ENCODE measurements at places on chromosomes 5 and 9.
A peak's percentile ranks its signal among the peaks of the same experiment; 100 is the strongest.

GRCh38 chr9:94719878-94720277 is 6.6 kb upstream of the AOPEP start:
- H3K36me3 ChIP-seq, result no peaks in the 10 kb centered on the region
- no peak for DNase-seq
- no peaks in the 10 kb centered on the region for H3K27me3 ChIP-seq
- no peaks in the 10 kb centered on the region for H3K4me1 ChIP-seq
- H3K4me3 ChIP-seq, result no peak overlapping the region

GRCh38 chr5:176789873-176790615 is 20.3 kb upstream of the UNC5A start:
- H3K4me3 ChIP-seq, result no peak overlapping the region
- no peaks in the 10 kb centered on the region for H3K36me3 ChIP-seq
- no peaks in the 10 kb centered on the region for H3K4me1 ChIP-seq
- DNase-seq, result no peak

GRCh38 chr5:68122439-68123328 is 92.9 kb upstream of the PIK3R1 start:
- H3K27me3 ChIP-seq, result no peaks in the 10 kb centered on the region
- no peaks in the 10 kb centered on the region for H3K4me1 ChIP-seq
- H3K4me3 ChIP-seq, result no peak overlapping the region
- H3K36me3 ChIP-seq, result no peaks in the 10 kb centered on the region
- H3K27ac ChIP-seq, result no peak overlapping the region

- no peaks in the 10 kb centered on the region for H3K36me3 ChIP-seq
- H3K27me3 ChIP-seq, result no peaks in the 10 kb centered on the region
- no peak for DNase-seq
- no peak overlapping the region for H3K27ac ChIP-seq
Measured at GRCh38 chr9:14936491-14936890, 26.3 kb upstream of the FREM1 start.

- DNase-seq, result no peak
- no peaks in the 10 kb centered on the region for H3K4me1 ChIP-seq
- no peak overlapping the region for H3K4me3 ChIP-seq
- no peaks in the 10 kb centered on the region for H3K27me3 ChIP-seq
- no peak overlapping the region for H3K27ac ChIP-seq
- H3K36me3 ChIP-seq, result no peaks in the 10 kb centered on the region
Measured at GRCh38 chr5:58970766-58971165, 387.9 kb downstream of the RAB3C start.

DNA sequence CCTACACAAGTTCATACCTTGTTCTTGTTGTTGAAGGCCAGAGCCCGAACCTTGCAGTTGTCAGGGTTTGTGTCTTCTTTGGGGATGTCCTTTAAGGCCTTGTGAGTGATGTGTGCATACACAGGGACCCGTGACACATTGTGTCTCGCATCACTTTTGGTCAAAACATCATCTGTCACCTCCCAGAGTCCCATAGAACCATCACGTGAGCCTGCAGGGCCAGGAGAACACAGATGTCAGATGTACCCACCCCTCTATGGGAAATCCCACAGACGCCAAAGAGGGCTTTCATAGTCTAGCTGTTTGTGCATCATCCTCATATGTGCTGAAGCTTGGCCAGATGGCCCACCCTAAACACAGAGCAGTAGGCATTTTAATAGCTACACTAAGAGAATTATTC is 28.2 kb downstream of the DCAF12 start:
- H3K4me1 ChIP-seq, result peaks cover 3% of the 10 kb centered on the region
- DNase-seq, result no peak
- H3K4me3 ChIP-seq, result no peak overlapping the region
- no peaks in the 10 kb centered on the region for H3K27me3 ChIP-seq
- no peaks in the 10 kb centered on the region for H3K36me3 ChIP-seq

GRCh38 chr5:83564069-83564749 is 92.7 kb downstream of the VCAN start:
- no peaks in the 10 kb centered on the region for H3K27me3 ChIP-seq
- no peak for DNase-seq
- H3K4me3 ChIP-seq, result no peak overlapping the region
- peaks cover 12% of the 10 kb centered on the region for H3K4me1 ChIP-seq
- no peak overlapping the region for H3K27ac ChIP-seq
- no peaks in the 10 kb centered on the region for H3K36me3 ChIP-seq

- H3K27me3 ChIP-seq, result no peaks in the 10 kb centered on the region
- peaks cover 9% of the 10 kb centered on the region for H3K4me1 ChIP-seq
- no peak overlapping the region for H3K4me3 ChIP-seq
- H3K36me3 ChIP-seq, result no peaks in the 10 kb centered on the region
Measured at GRCh38 chr5:135391869-135392255, 7.2 kb downstream of the MACROH2A1 start.

DNA sequence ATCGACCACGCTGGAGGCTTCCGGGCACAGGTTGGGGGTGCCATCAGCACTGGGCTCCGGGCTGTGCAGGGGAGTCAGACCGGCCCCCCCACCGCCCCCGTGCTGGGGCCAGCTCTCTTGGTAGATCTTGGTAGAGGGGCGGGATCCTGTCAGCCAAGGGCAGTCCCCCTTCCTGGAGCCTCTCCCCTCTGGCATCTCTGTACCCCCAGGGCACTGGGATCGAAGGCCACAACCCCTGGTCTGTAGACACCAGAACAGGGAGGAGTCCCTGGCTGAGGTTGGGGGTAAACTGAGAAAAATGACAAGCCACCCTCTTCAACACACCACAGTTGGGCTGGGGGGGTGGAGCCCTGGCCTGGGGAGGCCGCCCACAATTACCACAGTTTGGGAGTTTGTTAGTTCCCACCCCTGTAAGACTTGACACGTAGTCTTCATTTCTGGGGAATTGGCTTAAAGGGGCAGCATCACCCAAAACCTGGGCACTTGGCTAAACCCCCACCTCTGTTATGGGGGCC is 882 bp downstream of the CERCAM start:
- H3K27me3 ChIP-seq, result no peaks in the 10 kb centered on the region
- no peaks in the 10 kb centered on the region for H3K36me3 ChIP-seq
- no peak for DNase-seq
- peaks cover 6% of the 10 kb centered on the region for H3K4me1 ChIP-seq

- H3K4me3 ChIP-seq, result no peak overlapping the region
- H3K4me1 ChIP-seq, result no peaks in the 10 kb centered on the region
- no peak overlapping the region for H3K27ac ChIP-seq
- no peaks in the 10 kb centered on the region for H3K36me3 ChIP-seq
Measured at GRCh38 chr9:18989865-18990264, 43.1 kb downstream of the SAXO1 start.

DNA sequence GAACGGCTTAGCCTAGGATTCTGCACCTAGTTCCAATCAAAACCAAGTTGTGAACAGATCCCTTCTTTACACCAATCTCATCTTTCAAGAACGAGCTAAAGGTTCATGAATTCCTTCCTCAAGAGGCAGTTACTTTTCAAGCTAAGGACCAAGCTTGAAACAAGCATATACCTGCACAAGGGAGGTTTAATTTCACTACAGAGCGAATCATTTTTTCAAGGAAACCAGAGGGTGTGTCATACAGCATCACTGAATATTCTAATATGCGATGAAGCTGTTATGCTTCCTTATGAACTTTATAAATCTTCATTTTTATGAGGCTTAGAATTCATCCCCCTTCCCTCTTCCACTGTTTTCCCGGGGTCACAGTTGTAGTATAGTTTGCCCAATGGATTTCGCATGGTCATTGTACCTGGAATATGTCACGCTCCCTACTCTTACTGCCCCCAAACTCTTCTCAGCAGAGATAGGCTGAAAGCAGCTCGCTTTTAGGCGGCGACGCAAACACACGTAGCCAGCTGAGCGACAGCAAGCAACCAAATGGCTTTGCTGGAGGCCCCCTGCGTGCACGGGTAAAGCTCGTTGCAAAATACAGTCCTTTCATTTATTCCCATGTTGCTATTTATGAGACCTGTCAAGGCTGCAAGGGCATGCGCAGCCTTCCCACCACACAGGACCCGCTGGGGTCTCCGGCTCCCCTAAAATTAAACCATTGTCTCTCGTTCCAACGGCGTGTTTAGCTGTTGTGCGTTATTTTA is 832 bp downstream of the LMBRD2 start:
- H3K27ac ChIP-seq, result peak overlapping the region; percentile 79

DNA sequence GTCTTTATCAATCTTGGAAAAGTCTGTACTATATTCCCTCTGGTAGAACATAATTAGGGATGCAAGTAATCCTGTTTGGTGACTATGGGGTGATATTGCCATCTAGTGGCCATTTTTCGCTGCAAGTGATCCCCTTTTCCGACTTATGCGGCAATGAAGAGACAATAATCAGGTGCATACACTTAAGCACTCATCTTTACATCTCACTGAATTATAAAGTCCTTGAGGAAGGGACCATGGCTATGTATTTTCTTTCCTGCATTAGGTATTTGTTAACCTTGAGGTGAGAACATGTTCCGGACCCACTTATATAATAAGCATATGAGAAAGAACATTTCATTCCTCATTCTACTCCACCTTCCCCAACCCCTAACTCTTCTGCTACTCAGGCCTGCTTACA is 19.6 kb upstream of the LIX1 start:
- H3K27me3 ChIP-seq, result no peaks in the 10 kb centered on the region
- no peak overlapping the region for H3K4me3 ChIP-seq
- peak; percentile 33 for DNase-seq
- peaks cover 8% of the 10 kb centered on the region for H3K4me1 ChIP-seq
- no peak overlapping the region for H3K27ac ChIP-seq

GRCh38 chr5:181204113-181204825 is 727 bp downstream of the TRIM7 start:
- H3K36me3 ChIP-seq, result no peaks in the 10 kb centered on the region
- no peaks in the 10 kb centered on the region for H3K27me3 ChIP-seq
- no peak overlapping the region for H3K27ac ChIP-seq
- H3K4me3 ChIP-seq, result peak overlapping the region; percentile 70
- peak; percentile 78 for DNase-seq
- peaks cover 8% of the 10 kb centered on the region for H3K4me1 ChIP-seq

DNA sequence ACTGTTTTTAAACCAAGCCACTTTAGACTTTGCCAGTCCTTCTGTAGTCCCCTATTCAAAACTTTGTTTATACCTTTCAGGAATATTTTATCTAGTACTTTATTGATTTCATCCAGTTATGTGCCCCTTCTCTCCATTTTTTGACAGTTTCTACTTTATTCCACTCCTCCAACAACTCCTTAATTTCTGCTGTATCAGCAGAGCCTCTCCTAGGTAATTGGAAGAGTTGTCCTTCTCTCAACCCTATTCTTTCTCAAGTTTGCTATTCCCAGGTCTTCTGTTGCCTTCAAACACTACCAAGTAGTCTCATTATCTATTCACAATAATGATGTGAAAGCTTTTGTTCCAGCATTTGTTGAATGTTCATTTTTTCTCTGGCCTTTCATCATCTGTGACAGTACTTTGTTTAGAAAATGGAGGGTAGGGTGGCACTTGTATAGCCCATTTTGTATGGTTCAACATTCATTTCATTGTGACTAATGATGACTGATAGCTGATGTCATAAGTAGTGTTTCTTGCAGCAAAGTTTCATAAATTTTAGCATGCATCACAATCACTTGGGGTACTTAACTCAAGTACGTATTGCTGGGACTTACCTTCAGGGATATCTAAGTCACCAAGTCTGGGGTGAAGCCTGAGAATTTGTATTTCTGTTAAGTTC is 204.4 kb upstream of the DMRT1 start:
- no peaks in the 10 kb centered on the region for H3K4me1 ChIP-seq
- H3K4me3 ChIP-seq, result no peak overlapping the region
- no peaks in the 10 kb centered on the region for H3K27me3 ChIP-seq
- no peak for DNase-seq
- H3K27ac ChIP-seq, result no peak overlapping the region

DNA sequence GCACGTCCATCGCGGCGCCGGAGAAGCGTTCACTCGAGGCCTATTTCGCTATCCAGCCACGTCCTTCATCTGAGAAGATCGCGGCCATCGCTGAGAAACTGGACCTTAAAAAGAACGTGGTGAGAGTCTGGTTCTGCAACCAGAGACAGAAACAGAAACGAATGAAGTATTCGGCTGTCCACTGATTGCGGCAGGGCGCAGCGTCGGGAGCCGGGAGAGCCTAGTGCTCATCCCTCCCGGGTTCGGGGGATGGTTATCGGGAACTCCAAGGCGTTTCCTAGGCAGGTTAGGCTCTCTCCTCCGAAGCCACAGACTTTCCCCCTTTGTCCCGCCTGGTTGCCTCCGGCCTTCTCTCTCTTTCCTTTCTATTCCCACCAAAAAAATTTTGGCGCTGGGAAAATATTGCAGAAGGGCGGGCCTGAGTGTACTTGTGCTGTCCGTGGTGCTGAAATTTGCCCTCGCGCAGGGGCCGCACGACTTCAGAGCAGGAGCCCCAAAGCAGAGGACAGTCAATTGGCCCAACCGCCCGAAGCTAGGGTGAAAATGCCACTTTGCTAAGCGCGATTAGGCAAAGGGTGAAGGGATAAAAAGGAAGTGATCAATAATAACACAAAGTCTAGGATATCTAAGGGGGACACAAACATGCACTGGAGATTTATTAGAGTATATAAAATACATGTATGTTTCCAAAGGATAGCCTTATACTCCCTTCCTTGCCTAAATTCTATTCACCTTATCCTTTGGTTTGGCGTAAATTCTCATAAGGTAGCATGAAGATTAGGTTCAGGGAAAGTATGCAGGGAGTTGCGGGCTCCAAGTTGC is 1.8 kb downstream of the POU4F3 start:
- H3K4me3 ChIP-seq, result peak overlapping the region; percentile 25
- peak; percentile 49 for DNase-seq
- peaks cover 11% of the 10 kb centered on the region for H3K27me3 ChIP-seq
- no peaks in the 10 kb centered on the region for H3K4me1 ChIP-seq

GRCh38 chr9:136351252-136351800 is 12.2 kb downstream of the DNLZ start:
- no peaks in the 10 kb centered on the region for H3K36me3 ChIP-seq
- no peaks in the 10 kb centered on the region for H3K27me3 ChIP-seq
- DNase-seq, result no peak

DNA sequence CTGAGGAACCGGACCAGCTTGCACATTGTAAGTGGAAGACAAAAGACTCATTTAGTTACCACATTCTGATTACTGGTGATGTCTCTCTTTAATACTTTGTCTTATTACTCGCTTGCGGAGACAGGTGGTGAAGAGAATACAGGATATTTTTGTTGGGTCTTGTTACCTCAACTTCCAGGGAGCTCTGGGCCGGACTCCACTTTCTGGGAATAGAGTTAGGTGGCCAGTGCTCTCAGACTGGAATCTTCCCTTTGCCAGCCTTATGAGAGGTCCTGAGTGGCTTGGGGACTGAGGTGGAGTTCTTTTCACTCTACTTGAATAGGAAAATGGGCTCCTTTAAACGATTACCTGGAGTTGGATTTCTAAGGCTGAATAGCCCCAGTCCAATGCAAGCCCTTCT is 33.3 kb upstream of the SPRY4 start:
- H3K4me3 ChIP-seq, result no peak overlapping the region
- no peaks in the 10 kb centered on the region for H3K36me3 ChIP-seq
- no peak for DNase-seq
- H3K4me1 ChIP-seq, result peaks cover 12% of the 10 kb centered on the region

All from pancreas (tissue), 10 donors.